NCI-H187 treated with DMSO at 0.1 percent for 48 hours (cell line): ENCODE measurements at places on chromosomes 4 and X.

DNA sequence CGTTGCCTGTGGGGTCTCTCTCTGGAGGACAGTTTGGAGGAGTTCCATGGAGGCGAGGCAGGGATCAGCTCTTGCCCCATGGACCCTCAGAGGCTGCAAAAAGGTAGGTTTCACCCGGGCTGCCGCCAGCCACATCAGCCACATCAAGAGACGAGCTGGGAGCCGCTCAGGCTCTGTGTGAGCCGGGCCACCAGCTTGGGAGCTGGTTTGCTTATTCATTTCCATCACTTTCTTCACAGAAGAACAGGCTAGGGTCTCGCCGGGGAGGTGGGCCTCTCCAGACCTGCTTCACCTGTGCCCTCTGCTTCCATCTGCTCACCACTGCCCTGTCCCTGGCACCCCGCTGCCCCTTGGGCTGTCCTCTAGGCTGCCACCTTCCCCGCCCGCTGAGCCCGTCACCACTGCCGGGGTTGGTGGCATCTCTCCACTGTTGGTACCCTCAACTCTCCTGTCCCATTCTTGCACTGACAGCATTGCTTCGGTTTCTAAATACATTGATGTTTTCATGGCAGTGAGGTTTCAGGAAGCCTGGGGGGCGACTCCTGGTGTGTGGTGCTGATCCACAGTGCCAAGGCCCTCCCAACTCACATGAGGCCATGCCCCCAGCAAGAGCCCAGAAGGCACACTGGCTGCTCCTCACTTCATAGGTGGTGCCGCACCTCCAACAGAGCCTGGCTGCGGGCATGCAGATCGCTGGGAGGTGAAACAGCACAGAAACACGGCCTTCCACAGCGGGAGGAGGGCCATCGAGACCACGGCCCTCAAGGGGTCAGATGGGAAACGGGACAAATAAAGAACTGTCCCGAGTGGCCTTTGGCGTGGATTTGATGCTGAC is 4.5 kb upstream of the TREX2 start:
- DNase-seq = no peak

GRCh38 chrX:47247999-47248320 is 15.2 kb downstream of the USP11 start:
- DNase-seq = no peak

GRCh38 chr4:76354517-76355473 is 48.3 kb downstream of the STBD1 start:
- DNase-seq = no peak

GRCh38 chrX:104351173-104351769 is 96.5 kb upstream of the ESX1 start:
- DNase-seq = no peak

DNA sequence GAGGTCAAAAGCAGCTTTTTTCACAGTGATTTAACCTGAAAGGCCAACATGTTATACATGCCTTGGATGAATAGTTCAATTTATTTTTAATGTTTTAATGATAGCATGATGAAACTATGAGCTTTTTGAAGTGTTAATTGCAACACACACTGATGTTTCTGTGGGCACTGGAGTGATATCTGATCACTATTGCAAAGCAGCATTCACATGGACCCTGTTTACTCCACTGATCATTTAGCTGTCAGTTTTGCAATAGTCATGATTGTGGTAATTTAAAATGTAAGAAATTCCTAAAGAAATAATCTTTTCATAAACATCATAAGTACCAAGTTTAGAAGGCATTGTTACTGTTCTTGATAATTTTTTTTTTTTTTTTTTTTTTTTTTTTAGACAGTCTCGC is 74.1 kb downstream of the ARSJ start:
- no peak for DNase-seq

GRCh38 chr4:105345838-105346237 is 128.0 kb downstream of the PPA2 start:
- DNase-seq = no peak

DNA sequence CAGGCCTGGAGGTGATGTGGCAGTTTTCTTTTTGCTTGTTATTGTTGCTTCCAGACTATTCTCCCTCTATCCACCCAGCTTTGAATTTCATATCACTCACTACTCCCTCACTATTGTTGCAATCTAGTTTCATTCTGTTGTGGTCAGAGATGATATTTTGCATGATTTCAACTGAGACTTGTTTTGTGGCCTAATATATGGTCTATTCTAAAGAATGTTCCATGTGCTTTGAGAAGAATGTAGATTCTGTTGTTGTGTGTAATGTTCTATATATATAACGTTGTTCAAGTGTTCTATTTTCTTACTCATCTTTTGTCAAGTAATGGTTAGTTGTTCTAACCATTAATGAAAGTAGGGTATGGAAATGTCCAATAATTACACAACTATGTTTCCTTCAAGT is 59.0 kb downstream of the THOC2 start:
- no peak for DNase-seq

DNA sequence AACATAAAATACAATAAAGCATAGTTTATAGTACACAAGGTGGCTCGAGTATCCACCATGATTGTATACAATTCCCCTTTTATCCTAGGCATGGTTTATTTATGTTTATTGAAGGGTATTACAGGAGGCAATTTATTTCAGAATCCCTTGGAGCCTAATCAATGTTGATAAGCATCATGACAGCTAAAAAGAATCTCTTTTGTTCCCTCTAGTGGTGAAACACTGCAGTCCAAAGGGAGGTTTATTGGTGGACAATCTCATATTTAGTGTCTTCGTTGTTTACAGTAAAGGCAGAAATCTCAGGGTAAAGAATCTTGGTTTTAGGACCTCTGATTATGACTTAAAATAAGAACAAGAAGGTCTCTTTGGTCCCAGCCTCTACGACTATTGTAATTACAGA is 1712.5 kb downstream of the C4orf33 start:
- no peak for DNase-seq

- no peak for DNase-seq
These were observed 2.8 kb downstream of the SFRP2 start for GRCh38 chr4:153785910-153786721.

GRCh38 chr4:150794706-150795105 is 212.8 kb downstream of the MAB21L2 start:
- DNase-seq = no peak

DNA sequence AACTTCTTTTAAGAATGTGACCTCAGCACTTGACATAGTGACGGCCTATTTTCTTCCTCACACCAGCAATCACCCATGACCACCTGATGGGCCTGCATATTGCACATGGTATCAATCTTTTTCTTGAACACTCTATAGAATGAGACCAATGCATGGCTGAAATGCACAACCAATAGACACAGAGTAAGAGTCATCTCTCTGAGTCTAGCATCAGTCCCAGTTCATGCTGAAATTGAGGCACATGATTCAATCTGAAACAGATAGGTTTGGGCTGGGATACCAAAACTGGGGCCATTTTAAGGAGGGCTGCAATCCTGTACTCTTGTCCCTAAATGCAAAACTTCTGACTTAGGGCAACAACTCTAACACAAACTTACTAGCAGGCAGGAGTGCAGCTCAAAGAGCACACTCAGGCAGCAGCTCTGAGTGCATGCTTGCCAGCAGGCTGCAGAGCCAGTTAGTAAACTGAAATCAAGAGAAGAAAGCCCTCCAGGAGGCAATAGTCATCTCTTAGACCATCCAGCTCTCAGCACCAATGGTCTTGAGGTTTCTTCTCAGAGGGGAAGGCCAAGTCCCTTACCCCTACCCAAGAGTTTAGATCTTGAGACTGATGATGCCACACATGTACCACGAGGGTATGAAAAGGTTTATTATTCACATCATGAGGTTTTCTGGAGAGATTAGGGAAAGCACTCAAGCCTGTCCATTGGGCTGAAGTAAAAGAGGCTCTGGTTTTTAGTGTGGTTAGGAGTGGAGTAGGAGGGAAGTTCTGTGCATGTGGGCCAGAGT is 24.7 kb upstream of the GPR101 start:
- DNase-seq = no peak

DNA sequence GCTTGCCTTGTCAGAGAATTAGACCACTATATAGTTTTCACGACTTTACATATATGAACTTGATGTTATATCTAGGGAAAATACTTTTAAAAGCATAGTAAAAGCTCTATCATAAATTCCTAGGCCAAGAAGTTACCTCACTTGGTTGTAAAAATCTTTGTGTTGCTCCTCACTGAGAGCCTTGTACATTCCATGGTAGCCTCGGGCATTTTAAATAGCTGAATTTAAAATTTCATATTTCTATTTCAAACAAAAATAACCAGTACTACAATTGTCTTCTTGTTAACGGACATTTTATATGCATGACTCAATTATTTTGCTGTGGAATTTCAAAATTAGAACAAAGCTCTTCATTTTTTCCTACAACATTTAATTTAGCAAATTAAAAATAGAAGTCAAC is 107.6 kb downstream of the MID1 start:
- no peak for DNase-seq

DNA sequence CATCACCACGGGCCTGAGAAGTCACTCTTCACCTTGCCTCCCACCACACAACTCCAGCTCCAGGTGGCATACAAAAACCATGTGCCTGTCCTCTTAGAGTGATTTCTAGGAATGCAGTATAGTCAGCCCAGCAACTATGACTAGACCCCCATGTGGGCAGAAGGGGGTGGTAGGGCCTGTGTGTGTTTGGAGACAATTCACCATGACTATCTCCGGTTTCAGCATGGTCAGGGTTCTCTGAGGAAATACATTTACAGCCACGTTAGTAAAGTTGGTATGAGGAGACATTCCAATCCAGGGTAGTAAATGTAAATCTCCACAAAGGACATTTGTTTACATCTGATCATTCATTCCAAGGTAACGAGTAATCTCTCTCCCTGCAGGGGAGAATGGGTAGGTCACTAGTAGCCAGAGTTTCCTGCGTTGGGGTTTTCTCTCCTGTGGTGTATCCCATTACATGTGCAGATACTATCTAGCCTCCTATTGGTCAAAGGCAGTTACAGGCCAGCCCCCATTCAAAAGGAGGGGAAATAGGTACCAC is 4.2 kb upstream of the MTMR1 start:
- DNase-seq = no peak

DNA sequence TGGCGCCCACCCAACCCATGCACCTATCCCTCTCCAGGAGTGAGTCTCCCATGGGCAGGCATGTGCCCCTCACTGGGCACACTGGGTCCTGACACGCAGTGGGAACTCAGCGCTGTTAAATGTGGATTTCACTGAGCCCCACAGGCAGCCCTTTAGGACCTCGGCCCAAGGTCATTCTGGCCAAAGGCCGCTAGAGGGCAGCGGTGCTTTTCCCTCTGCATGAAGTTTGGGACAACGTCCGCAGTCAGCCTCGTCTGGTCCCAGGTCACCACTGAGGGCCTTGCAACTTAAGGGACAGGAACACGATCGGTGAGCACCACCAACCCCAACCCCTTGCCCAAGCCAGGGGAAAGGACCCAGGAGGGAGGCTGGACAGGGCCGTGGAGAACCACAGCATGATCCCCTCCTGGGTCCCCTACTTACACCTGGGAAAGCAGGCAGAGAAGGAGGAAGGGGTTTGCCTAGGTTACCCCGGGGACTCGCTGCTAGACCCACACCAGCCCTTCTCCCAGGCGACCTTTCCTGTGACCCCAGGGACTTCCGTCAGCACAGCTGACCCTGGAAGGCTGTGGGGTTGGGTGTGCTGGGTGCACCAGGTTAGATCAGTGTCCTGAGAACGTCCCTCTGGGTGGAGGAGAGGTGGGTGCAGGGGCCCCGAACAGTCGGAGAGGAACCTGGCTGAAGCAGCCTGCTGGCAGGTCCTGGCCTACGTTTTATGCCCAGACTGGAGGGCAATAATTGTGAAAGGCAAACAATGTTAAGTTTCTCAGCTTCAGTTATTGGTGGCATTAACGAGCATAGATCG is 24.0 kb downstream of the CYTL1 start:
- DNase-seq = no peak

DNA sequence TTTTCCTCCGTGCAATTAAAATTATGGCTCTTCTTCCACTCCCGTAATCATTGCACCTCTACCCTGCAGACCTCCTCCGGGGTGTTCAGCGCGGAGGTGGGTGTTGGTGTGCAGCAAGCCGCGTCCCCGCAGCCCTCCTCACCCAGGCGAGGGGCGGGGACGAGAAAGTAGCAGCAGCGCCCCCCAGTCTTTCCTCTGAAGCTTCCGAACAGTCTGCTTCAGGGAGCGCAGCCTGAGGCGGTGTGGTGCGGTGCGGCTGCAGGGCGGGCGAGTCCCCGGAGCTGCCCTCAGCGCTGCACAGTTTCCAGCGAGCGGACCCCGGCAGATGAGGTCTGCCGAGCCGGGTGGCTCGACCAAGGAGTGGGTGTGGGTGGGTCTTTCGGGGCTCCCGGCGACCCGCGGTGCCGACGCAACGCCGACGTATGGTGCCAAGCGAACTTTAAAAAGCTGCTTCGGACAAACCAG is at the start of gene FRAS1:
TSS of gene FRAS1 (plus strand) at position 189 of the 465 bp plus-strand sequence. CDS start 687 bp downstream, outside the sequence.
- no peak for DNase-seq

DNA sequence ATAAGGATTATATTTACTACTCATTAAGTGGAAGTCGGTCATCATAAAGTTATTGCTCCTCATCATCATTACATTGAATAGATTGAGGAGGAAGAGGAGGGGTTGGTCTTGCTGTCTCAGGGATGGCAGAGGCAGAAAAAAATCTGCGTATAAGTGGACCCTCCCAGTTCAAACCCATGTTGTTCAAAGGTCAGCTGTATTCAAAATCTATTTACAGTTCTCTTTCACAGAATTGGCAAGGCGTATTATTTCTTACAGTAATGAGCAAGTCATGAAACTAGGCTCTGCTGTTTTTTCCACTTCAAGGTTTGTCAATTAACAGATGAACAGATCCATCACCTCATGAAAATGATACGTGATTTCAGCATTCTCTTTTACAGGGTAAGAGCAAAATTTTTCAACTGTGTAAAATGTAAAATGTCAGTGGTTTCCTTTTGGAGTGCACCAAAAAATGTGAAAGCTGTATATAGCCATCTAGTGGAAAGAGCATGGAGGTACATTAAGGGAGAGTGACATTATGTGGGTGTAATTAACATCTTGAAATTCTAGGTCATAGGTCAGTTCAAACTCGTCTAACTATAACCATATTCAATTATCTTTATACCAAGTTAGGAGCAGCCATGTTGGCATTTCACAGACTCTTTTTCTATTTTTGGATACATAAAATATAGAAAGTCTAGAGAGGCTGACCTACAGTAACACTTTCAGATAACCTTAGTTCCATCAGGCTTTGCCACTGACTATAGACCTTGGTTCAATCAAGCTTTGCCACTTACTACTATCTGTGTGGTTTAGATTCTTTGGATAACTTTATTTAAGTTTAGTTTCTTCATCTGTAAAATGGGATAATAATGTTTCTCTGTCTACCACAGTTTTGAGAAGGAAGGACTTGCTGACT is 30.1 kb downstream of the NEIL3 start:
- no peak for DNase-seq

GRCh38 chr4:106587558-106587957 is 219.0 kb upstream of the GIMD1 start:
- DNase-seq = peak; percentile 12

DNA sequence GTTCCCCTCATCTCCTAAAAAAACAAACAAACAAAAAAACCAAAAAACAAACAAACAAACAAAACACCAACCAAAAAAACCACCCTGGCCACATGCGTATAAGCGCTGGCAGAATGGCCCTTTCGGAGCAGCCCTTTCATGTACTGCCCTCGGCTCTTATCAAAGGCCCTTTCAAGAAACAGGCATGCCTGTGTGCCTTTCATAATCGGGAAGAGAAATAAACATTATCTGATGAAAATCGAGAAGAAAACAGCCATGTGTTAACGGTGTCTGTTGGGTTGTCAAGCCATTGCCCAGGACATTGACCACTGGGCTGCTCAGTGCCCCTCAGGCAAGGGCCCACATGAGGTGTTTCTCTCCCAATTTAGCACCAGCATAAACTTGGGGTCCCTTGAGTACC is 68.3 kb downstream of the PJA1 start:
- DNase-seq = no peak

GRCh38 chr4:87589531-87589930 is 18.8 kb upstream of the DSPP start:
- DNase-seq = no peak

- DNase-seq = no peak
These were observed at the start of gene DTHD1 for GRCh38 chr4:36281384-36282106. TSS of gene DTHD1 (plus strand) at chr4:36281616. CDS start at chr4:36281759, 143 bp downstream.
